ENCODE measurements at places on chromosomes 12 and 14.

DNA sequence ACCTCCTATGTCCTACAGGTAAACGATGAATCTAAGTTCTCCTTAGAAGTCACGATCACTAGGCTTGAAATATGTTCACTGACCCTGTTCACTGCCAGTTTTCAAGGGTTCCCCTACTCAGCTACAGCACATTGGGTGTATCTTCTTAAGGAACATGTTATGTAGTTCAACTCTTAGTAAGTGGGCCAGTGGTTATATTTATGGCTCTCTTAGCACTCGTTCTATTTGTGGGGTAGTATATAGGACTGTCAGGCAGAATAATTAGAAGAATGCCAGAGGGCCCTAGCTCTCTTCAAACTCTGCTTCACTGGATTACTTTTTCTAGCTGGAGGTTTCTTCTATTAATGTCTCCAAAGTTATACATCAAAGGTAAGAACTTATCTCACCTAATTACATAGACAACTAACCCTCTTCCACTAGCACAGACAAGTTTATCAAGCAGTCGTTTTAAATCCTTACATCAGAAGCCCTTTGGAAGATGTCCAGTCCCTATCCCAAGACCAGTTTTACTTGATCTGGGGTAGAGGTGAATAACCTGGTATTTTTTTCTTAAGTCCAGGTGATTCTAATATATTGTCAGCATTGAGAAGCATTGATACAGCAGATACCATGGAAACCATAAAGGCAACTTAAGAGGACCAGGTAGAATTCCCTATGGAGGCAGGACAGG is 39.6 kb downstream of the ZFYVE26 start:
- DNase-seq = no peak

DNA sequence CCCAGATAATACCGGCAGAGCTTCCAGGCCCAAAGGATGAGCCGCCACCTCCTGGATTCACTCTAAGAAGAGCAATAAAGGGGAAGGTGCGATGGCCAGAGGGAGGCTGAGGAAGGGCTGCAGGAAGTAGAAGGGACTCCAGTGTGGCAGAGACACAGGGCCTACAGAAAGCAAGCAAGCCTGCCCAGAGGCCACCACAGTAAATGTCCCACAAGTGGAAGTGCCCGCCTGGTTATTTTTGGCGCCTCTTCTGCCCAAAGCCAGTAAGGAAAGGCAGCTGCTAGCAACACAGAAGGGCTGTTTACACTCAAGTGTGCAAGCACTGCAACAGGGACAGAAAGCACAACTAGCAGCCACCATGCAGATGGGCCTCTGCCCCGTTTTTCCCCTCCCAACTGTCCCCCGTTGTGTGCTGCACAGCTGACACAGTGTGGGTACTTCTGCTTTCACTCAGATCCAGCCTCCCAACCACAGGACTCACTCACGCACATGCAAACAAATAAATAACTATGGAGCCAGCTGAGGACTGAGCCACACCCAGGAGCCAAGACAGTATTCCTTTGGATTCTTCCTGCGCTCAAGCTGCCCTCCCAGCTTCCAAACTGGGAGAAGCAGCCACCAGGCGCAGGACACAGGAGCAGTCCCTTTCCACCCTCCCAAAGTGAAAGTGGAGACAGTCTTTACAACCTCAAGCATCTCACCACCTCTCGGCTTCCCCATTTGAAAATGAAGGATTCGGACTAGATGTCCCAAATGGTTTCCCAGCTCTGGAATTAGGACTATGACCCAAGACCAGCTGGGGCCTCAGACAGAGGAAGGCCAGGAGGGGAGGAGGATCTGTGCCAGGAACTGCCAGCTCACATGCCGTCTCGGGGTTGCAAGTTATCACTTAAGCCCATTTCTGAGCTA is 40.0 kb upstream of the PNMA1 start:
- DNase-seq = no peak

DNA sequence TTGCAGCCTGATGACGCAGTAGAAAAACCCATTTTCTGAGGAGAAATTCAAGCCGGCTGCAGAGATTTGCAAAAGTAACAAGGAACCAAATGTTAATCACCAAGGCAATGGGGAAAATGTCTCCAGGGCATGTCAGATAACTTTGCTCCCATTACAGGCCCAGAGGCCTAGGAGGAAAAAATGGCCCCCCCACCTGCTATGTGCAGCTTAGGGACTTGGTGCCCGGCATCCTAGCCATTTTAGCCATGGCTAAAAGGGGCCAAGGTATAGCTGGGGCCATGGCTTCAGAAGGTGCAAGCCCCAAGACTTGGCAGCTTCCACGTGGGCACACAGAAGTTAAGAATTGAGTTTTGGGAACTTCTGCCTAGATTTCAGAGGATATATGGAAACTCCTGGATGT is 351.9 kb downstream of the RGS6 start:
- no peak for DNase-seq

- no peak for DNase-seq
These were observed 73.1 kb upstream of the GNG2 start for GRCh38 chr14:51787352-51787751.

GRCh38 chr14:21089271-21089670 is 9.2 kb downstream of the ZNF219 start:
- no peak for DNase-seq

DNA sequence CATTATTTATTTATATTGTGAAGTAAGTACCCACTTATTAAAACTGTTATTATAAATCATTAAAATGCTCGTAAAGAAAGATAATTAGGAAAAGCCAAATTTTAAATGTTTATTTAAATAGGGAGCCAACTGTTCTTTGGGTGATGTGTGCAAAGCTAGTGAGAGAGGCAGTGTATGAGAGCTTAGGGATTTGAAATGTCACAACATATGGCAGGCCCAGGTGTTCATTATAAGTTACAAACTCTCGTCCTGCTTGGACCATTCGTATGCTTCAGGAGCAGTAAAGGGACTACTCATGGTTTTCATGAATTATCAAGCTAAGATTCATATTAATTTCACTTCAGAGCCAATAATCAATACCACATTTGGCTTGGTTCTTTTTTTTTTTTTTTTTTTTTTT is 154.5 kb downstream of the TGFB3 start:
- DNase-seq = no peak

All from brain pericyte (primary cell).